ENCODE measurements at places on chromosomes 2 and 18.

GRCh38 chr2:50878251-50878650, 153.7 kb downstream of the NRXN1 start:
- no peak for DNase-seq

DNA sequence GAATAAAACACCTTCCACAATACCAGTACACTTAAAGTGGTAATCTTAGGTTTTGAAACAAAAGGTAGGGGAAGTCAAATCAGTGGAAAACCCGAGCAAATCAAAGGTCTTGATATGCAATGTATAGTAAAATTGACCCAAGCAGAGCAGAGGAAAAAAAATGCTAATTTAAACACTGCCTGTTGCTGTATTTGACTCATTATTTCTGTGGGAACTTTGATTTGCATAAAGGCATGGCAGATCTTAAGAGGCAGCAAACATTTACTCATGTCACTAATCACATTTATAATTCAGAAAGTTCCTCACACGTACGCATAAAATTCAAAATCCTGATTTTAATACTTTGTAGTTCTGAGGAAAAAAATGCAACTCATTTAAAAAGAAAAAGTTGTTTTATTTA, 64.4 kb downstream of the IKZF2 start:
- DNase-seq, result no peak

DNA sequence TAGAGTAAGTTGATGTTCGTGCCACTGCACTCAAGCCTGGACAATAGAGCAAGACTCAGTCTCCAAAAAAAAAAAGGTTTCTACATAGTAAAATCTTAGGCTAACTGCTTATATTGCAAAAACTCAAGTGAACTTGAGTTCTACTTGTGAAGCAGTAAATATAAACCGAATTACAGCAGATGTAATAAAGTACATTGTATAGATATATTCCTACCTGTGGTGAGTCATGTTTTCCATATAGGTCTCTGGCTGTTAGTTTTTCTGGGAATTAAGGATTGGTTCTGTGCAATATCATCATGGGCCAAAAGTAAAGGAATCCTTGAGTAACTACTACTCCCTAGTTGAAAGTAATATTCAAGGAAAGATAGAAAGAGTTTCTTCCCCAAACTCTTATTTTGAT, 159.9 kb downstream of the DYM start:
- no peak for DNase-seq

DNA sequence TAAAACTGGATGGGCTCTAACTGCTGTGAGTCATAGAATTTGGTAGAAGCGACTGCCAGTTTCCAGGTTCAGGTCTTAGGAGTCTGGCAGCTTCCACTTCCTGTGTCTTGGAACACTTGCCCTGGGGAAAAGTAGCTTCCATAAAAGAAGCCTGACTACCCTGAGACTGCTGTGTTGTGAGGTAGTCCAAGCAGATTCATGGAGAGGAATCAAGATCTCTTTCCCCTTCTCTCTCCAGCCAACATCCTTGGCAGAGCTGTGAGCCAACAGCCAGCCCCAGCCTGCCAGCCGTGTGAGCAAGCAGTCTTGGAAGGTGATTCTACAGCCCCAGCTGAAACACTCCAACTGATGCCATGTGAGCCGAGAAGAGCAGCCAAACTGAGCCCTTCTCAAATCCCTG, 33.7 kb downstream of the SLC20A1 start:
- DNase-seq, result no peak

DNA sequence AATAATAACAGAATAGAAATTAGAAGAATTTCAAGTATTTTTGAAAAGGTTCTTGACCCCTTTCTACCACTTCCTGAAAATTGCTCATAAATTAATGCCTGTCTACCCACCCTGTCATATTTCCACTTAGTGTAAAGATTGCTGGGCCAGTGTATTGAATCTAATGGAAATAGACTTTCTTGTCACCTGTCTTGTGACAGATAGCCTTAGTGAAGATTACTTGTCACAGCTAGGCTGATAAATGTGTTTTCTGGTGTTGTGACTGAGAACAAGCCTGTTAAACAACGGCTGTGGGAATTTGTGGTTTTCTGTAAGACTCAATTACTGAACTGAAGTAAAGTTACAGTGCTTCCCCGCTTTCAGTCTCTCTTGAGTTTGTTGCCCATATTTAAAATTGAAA, 37.0 kb downstream of the PIK3C3 start:
- peak; percentile 20 for DNase-seq

GRCh38 chr18:39966275-39966674, 1988.8 kb upstream of the PIK3C3 start:
- DNase-seq, result peak; percentile 35

DNA sequence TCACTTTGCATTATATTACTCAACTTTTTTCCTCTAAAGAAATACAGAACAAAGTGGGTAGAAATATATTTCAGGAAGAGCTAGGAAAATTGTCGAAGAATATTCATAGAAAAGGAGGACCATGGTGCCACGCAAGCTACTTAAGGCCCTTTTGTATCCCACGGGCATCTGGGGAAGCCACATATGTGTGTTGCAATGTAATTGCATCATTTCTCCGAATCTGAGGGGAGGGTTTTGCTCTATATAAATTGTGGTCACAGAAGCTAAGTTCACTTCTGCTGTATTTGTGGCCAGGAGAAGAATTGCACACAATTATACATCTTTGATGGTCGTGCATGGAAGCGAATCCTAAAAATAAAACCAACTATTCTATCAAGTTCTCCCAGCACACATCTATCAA, 360.3 kb downstream of the IRS1 start:
- no peak for DNase-seq

GRCh38 chr18:21051620-21052019, 60.0 kb downstream of the ROCK1 start:
- DNase-seq, result no peak

- no peak for DNase-seq
These were observed 3.8 kb downstream of the ASXL3 start for GRCh38 chr18:33581856-33582255.

DNA sequence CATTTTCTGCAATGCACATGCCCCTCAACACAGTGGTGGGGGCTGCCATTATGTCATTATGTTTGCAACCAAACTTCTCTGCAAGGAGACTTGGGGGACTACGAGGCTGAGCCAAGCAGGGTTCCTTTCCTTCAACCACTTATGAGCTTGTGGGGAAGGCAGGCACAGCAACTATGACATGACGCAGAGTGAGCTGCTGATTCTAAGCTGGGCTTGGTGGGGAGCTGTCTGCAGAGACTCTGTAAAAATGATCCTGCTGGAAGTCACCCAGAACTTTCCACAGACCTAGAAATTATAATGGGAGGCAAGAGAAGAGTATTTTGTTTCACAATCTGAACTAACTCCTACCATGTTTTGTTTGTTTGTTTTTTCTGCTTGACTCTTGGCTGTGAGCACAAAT, 55.6 kb downstream of the INPP5D start:
- no peak for DNase-seq

DNA sequence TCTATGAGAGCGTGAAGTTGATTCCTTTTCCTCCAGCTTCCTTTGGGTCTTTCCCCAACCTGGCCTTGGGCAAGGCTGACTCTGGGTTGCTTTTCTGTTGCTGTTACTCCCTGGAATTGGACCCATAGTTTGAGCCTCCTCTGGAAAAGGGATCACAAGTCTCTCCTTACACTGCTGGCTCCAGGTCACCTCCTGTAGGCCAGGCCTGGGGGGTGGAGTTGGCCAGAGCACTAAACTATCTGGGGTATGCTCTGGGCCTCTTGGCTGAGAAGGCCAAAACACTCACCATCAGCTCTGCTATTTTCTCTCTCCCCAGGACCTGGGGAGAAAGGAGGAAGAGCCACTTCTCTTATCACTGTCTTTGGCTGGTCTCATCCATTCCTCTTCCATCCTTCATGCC, 56.5 kb upstream of the NCOA1 start:
- DNase-seq, result no peak

DNA sequence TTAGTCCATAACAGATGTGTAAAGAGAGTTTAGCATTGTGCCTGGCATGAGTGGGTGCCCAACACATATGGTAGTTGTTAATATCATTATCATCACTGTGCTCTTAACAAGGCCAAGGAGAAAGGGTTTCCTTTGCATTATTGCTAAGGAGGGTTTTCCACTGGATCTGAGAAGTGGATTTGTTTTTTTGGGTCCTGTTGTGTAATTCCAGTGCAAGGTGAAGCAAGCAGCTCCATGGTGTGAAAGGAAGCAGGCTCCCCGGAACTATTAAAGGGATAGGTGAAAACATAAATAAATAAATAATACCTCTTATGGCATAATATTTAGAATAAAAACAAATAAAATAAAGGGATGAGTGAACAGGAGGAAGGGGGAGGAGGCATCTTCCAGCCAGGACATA, 65.3 kb downstream of the MTCL1 start:
- no peak for DNase-seq

- DNase-seq, result no peak
These were observed 22.3 kb upstream of the CHMP1B start for GRCh38 chr18:11828786-11829432.

DNA sequence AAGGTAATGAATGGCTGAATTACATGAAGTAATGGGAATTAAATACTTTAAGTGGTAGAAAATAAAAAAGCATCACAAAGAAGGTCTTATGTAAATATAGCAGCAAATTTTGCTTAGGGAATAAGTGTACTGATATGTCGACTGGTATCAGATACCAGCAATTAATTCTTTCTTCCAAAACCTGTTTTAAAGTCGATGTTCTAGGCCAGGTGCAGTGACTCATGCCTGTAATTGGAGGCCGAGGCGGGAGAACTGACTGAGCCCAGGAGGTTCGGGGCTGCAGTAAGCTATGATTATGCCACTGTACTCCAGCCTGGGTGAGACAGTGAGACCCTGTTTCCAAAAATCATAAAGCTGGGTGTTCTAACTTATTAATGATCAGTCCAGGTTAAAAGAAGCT, 30.3 kb downstream of the SP3 start:
- peak; percentile 36 for DNase-seq

GRCh38 chr2:19769513-19769912, 132.3 kb downstream of the TTC32 start:
- no peak for DNase-seq

DNA sequence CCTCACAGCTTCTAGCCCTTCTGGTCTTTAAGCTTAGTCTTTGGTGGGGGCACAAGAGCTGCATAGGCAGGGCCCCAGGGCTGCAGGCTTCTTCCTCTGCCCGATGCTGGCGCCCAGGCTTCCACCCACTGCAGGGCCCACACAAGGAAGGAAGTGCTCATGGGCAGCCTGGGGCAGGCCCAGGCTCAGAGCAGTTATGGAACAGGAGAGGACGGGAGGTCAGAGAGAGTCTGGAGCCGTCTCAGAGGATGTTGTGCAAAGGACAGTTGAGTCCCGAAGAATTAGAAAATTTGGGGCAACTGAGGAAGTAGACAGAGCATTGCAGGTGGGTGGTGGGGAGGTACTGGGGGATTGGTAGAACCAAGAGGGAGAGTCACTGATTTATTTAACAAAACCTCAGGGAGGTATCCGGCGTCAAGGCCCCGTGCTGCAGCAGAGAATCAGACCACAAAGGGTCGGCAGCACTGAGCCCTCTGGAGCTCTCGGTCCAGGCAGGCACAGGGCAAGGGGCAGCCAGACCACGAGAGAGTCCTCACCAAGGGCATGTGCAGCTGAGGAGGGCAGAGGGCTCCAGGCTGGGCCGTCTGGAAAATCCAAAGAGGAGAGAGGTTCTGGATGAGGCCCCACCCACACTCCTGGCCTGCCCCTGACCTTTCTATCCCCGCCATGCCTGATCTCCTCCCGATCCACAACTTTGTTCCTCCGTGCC, 110.8 kb upstream of the GLI2 start:
- DNase-seq, result no peak

DNA sequence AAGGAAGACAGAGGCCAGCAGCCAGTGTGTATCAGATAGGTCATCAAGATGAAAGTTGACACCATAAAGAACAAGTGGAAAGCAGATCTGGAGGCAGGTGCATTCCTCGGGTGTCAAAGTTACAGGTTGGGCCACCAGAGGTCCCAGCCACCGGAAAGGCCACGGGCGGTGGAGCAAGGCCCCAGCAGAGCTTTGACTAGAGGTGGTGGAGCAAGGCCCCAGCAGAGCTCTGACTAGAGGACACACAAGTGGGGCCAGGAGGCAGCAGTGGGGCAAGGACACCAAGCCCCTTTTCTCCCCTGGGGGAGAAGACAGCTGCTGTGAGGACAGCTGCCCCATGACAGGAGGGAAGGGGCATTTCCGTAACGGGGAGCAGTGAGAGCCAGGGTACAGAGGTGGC, 115.1 kb downstream of the GYPC start:
- no peak for DNase-seq

DNA sequence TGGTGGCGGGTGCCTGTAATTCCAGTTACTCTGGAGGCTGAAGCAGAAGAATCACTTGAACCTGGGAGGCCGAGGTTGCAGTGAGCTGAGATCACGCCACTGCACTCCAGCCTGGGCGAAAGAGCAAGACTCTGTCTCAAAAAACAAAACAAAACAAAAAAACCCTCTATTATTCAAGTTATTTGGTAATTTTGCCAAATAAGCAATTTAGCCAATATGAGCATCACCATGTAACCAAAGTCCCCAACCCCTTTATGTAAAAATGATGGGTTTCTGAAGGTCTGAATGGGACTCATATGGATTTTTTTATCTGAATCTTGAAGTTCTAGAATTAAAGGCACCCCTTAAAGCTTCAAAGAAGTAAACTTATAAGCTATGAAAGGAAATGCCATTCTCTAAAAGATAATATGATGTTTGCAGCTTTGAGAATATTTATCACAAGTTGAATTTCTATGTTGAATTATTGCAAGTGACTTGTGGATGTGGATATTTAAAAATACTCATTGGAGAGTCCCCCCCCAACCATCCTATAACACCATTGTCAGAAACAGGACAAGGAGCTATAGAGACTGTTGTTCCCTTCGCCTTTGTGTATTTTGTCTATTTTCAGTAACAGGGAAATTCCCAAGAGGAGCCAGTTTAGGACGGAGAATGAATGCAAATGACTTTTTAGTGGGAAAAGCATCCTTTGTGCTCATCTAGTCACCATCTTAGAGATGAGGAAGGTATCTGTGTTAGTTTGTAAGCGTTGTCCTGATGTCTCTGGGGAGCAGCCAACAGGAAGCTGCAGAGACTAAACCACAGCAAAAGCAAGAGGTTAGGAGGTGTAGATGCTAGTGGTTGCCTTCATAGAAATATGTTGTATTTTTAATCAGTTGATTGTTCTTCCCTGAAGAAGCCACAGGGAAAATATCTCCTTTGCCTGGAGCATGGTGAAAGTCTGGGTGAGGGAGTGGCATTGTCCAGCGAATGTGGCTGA, 68.3 kb downstream of the TET3 start:
- DNase-seq, result no peak

- no peak for DNase-seq
These were observed 98.3 kb upstream of the ZBTB14 start for GRCh38 chr18:5393779-5394178.
